ENCODE measurements at places on chromosomes 1 and 21. TPM values are rescaled to one million over a fixed set of nuclear protein-coding genes. Genes with fewer than 3 reads are reported as not detected.

GRCh38 chr1:25871086-25871703 is 4.3 kb downstream of the PAQR7 start:
- no peak for DNase-seq

GRCh38 chr1:15685820-15686219 is 1.7 kb downstream of the PLEKHM2 start:
- no peak for DNase-seq

- DNase-seq = no peak
Measured at GRCh38 chr1:43821471-43821870, 112.1 kb upstream of the ARTN start.

LCE6A gene
- not detected for total RNA-seq

GRCh38 chr1:150152772-150153456 is 3.2 kb downstream of the PLEKHO1 start:
- DNase-seq = peak; percentile 94

DNA sequence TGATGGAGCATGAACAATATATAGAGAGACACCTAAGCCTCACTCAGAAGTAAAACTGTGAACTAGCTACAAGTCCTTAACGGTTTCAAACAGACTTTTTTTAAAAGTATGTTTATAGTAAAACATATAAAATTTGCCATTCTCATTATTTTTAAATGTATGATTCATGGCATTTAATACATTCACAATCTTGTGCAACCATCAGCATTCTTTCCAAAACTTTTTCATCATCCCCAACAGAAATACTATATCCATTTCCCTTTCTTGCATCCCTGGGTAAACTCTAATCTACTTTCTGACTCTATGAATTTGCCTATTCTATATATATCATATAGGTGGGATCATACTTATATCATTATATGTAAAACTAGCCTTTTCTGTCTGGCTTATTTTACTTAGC is 25.5 kb downstream of the EVI5 start:
- peak; percentile 12 for DNase-seq

DNA sequence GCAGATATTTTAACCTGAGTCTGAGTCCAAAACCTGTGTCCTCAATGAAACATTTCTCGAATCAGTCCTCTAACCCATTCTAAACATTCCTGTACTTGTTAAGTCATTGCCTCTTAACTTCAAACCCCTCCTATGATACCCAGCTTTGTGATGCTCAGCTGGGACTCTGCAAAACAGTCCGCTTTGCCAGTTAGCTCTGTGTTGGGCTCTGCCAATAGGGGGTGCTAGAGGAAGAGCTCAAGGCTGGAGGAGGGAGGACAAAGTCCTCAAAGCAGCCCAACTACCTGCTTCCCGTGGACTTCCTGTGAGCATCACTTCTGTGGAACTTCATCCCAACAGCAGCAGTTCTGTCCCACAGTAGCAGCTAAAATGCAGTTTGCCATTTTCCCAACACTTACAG is 38.1 kb upstream of the SYT14 start:
- peak; percentile 37 for DNase-seq

GRCh38 chr1:21254335-21254951 is 35.8 kb downstream of the ECE1 start:
- peak; percentile 39 for DNase-seq

GRCh38 chr1:51313961-51314777 is 16.2 kb downstream of the TTC39A start:
- peak; percentile 67 for DNase-seq

GRCh38 chr1:152919071-152919470 is 10.7 kb downstream of the IVL start:
- DNase-seq = no peak

GJA5 gene
- total RNA-seq = not detected

DNA sequence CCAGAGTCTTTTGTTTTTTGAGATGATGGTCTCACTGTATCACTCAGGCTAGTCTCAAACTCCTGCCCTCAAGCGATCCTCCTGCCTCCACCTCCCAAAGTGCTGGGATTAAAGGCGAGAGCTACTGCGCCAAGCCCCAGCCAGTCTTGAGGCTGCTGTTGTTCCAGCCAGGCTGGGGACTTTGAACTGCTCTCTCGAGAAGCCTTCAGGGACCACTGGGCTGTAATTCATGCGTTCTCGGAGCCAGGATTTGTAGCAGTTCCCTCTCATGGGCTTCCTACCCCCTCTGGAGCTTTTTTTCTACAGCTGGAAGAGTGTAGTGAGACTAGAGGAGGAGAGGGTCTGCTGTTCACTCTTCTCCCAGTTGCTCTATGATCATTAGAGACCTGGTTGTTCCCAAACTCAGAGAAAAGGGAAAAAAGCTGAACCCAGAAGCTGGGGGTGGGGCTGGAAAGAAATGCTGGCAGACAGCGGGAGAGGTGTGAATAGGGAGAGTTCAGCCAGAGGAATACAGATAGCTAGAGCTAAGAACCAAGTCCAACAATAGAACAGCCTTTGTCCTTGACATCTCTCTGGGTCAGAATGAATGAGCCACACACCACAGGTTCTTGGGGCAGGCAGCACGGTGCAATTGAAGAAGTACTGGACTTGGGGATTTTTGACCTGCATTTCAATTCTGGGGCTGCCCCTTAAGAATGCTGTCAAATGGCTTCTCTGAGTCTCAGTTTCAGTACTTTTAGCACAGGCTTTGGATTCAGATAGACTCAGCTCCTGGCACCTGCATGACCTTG is 13.2 kb upstream of the SLC41A1 start:
- no peak for DNase-seq

GRCh38 chr1:75136921-75137641 is 2.9 kb downstream of the LHX8 start:
- no peak for DNase-seq

DNA sequence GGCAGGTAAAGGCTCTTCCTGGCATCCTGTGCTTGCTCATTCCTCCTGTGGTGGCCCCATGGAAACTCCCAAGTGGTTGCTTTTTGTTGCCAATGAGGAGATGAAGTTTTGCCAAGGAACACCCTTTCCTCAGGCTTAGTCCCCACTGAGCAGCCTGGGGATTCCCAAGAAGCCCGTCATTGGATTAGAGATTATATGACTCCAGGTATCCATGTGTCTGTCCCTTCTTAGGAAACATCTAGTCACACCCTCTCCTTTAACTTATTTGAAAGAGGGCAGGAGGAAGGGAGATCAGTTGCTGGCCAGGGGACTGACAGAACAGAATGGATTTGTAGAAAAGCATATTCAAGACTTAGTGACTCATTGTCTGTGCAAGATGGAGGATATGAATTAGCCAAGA is 3.8 kb upstream of the LCE3A start:
- DNase-seq = no peak

DNA sequence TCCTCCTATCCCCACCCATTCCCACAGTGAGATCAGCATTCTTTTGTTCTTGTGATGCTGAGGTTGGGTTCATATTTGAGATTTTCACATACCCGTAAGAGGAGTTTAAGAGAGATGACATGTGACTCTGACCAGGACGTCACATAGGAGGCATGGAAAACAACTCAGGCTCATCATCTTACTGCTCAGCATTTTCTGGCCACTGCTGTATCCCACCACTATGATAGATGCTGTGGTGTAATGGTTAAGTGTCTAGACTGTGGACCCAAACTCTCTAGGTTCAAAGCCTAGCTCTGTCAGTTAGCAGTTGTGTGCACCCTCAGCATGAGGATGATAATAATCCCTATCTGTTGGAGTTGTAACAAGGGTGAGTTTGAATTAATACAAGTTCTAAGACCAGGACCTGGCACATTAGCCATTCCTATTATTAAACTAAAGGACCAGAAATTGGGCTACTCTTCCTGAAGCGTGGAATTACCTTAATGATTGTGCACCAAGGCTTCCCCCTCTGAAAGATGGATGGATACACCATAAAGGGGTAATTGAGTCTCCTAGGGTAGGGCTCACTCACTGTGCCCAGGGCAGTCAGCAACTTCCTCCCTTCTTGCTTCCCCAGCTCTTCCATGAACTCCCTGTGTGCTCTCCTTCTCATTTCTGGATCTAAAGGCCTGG is 40.9 kb downstream of the LGR6 start:
- DNase-seq = peak; percentile 40

GRCh38 chr1:116234429-116234828 is 123.2 kb downstream of the MAB21L3 start:
- no peak for DNase-seq

C1orf226 gene
- total RNA-seq = 0.63 TPM

CLCNKA gene
- not detected for total RNA-seq

- no peak for DNase-seq
Measured at GRCh38 chr1:9045861-9046510, 19.8 kb upstream of the SLC2A7 start.

DNA sequence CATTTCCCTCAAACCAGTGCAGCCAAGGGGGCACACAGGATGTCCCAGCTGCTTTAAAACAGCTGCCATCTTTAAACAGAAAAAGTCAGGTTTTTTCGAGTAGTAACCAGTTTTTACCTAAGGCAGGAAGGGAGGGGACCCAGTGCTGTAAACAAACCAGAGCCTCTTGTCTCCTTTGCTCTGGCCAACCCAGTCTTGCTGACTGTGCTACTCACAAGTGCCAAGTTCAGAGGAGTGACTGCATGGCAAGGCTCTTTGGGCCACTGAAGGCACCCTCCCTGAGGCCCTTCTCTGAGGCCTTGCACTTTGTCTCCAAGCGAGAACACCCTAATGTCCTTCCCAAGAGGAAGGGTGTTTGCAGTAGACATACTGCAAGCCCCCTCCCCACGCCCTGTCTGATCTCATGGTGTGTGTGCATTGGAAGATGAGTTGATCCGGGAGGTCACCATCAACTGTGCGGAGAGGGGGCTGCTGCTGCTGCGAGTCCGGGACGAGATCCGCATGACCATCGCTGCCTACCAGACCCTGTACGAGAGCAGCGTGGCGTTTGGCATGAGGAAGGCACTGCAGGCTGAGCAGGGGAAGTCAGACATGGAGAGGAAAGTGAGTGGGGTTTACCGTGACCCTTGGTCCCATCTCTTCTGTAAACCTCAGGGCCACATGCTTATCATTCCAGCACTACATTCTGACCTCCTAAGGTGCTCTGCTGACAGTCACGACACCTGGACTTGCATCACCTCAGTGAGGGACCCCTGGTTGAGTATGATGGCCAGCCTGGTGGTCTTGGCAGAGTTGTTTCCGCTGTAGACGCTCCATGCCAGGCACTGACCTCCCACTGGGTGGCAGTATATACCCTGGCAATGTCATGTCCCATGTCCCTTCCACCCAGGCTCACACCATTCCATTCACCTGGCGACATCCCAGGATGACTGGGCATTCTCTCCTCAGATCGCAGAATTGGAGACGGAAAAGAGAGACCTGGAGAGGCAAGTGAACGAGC is 4.7 kb downstream of the DNALI1 start:
- DNase-seq = peak; percentile 28

GRCh38 chr1:86542631-86543030 is 4.2 kb upstream of the CLCA4 start:
- DNase-seq = peak; percentile 5

GRCh38 chr1:155017041-155017945 is 14.7 kb downstream of the ZBTB7B start:
- peak; percentile 90 for DNase-seq

GRCh38 chr21:45916011-45916840 is 65.3 kb upstream of the COL6A1 start:
- DNase-seq = peak; percentile 26

DSCAM gene
- not detected for total RNA-seq

- peak; percentile 44 for DNase-seq
Measured at GRCh38 chr1:64111787-64112186, 91.6 kb upstream of the UBE2U start.

GRCh38 chr1:226829105-226829504 is 41.3 kb upstream of the PSEN2 start:
- DNase-seq = no peak

SLC44A3 gene
- 1.5 TPM for total RNA-seq

DNA sequence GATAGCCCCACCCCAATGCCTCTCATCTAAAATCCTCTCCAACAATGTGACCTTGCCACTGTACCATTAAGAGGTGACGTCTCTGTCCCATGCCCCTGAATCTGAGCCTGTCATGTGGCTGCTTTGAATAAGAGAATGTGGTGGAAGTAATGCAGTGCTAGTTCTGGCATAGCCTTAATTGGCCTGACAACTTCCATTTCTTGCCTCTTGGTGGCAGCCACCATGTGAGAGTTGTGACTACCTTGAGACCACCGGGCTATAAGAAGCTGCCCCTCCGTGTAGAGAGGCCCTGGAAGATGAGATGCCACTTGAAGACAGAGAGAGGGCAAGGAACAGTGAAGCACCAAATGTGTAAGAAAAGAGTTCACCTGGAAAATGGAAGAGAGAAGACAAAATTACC is 95.4 kb downstream of the POFUT2 start:
- DNase-seq = no peak

GRCh38 chr1:245258271-245258920 is 103.6 kb downstream of the KIF26B start:
- no peak for DNase-seq

CFAP126 gene
- not detected for total RNA-seq

- DNase-seq = no peak
Measured at GRCh38 chr1:155873860-155874259, 14.5 kb downstream of the SYT11 start.

KRTAP10-6 gene
- not detected for total RNA-seq

C1orf94 gene
- not detected for total RNA-seq

GRCh38 chr1:58996341-58997059 is 212.7 kb upstream of the JUN start:
- no peak for DNase-seq

TMEM53 gene
- 5.9 TPM for total RNA-seq

DNA sequence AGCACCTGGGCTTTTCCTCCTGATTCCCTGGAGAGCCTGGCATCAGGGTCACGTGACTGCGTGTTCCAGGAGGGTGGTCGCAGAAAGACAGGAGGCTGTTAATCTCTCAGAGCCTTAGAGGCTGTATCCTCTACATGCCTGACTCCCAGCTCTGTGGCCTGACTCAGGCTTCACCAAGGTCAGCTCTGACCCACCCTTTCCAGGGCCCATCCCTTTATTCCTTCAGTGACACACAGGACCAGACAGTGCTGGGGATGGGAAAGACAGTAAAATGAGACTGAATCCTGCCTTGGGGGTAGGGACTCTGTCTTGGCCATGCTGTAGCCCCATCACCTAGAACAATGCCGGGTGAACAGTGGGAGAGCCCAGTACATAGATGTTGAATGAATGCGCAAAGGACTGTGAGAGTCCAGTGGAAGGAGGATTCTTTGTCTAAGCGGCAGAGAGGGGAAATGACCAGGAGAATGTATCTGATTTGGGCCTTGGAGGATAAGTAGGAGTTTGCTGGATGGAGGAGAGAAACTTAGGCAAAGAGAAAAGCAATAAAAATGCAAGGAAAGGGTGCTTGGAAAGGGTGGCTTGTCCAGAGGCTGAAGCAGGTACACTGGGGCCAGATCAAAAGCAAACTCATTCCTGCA is 33.0 kb downstream of the EPHX1 start:
- DNase-seq = no peak

- peak; percentile 52 for DNase-seq
Measured at GRCh38 chr21:14850394-14850793, 214.4 kb downstream of the NRIP1 start.

OSCP1 gene
- total RNA-seq = 4.5 TPM

S100A7A gene
- total RNA-seq = not detected

DNA sequence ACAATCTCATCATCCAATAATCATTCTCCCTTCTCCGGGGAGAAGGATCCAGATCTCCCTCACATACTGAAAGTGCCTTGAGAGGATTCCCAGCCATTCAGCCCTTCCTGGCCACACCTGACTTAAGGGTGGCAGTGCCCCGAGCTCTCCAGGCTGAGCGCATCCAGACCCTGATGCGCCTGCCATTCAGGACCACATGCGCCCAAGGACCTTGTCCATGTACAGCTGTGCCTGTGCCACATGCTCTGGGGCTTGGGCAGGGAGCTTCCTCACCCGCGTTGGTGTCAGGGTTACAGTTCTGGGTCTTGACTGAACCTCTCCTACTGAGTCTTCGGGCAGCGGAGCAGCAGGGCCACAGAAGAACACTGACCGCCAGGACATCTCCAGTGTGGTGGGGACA is 121.1 kb downstream of the KIAA0319L start:
- DNase-seq = no peak

NBPF4 gene
- total RNA-seq = not detected

CD247 gene
- total RNA-seq = not detected

SYTL1 gene
- total RNA-seq = not detected

Data from LHCN-M2 (cell line).